ENCODE measurements at places on chromosomes 6 and 20. TPM values are rescaled to one million over a fixed set of nuclear protein-coding genes. Genes with fewer than 3 reads are reported as not detected.

The PXDC1 gene
- 5.3 TPM for total RNA-seq

The MOG gene
- not detected for total RNA-seq

The SMOC2 gene
- 5.9 TPM for total RNA-seq

DNA sequence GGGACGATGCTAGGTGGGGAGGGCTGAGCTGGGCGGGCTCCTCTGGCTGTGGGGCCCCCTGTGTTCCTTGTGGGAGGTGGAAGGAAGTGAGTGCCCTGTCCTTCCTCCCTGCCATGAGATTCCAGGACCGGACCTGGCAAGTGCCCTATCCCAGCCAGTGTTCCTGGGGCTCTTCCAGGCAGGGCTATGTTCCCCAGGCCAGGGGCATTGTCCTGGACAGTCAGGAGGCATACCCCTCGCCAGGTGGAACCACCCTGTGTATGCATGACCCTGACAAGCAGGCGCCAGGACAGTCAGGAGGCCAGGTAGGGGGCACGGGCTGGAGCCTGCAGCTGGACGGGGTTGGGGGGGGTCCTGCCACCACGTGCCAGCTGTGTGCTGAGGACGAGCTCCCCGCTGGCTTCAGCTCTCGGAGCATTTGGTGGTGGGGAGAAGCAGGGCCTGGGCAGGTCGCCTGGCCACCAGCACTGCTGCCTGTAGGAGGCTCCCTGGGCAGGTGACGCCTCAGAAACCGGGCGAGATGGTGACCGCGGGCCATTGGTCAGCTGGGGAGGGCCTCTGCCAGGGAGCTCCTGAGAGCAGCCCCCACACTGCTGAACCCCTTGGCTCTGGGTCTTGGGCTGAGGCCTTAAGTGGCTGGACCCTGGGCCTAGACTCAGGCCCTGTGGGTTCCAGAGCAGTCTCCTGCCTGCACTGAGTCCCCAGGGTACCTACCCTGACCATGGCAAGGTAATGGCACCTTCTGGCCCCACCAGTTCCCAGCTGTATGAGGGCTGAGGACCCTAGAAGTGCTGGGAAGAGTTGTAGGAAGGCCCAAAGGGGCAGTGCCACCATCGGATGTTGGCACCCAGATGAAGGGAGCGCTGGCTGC is 694 bp downstream of the SLC17A9 start:
- H3K4me3 ChIP-seq, result peak overlapping the region; percentile 14
- no peak for DNase-seq
- peaks cover 16% of the 10 kb centered on the region for H3K4me1 ChIP-seq
- H3K27me3 ChIP-seq, result no peaks in the 10 kb centered on the region
- H3K36me3 ChIP-seq, result peaks cover 9% of the 10 kb centered on the region

DNA sequence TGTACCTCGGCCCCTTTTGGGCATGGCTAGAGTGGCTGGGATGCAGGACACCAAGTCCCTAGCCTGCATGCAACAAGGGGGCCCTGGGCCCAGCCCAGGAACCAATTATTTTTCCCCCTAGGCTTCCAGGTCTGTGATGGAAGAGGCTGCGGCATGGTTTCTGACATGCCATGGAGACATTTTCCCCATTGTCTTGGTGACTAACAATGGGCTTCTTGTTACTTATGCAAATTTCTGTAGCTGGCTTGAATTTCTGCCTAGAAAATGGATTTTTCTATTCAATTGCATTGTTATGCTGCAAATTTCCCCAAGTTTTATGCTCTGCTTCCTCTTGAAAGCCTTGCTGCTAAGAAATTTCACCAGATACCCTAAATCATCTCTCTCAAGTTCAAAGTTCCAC is 1269.6 kb upstream of the CITED2 start:
- H3K27ac ChIP-seq, result no peak overlapping the region
- no peaks in the 10 kb centered on the region for H3K4me1 ChIP-seq
- peaks cover 4% of the 10 kb centered on the region for H3K36me3 ChIP-seq

DNA sequence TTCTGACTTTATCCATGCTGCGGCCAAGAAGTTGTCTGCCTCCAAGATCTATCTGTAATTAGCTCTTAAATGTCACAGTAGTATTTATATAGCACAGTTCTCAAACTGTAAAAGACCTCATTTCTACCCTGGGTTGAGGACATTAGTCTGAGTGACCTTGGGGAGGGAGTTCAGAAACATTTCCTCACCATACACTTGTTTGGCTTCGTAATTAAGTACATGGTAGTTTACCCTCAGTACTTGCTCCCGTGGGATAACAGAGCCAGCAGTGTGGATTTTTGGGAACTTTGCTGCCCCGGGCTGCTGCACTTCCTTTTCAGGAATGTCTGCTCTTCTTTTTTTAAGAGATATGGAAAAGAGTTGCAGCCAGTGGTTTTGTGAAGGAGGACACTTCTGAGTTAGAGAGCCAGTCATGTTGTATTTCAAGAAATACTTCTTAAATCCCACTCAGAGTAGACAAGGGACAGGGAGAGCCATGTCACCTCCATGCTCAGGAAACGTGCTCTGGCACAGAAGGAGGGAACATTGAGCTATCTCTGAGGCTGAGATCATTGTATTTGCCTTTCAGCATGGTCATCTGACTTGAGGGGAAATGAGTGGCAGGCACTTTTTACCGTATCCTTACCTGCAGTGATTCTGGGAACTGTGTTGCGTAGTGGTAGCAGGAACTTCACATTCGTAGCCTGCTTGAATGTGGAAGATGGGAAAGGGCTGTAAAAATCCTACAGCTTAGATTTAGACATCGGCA is 33.6 kb downstream of the RPRD1B start:
- peak overlapping the region; percentile 13 for H3K27ac ChIP-seq
- H3K4me1 ChIP-seq, result no peaks in the 10 kb centered on the region
- H3K4me3 ChIP-seq, result no peak overlapping the region
- peaks cover 41% of the 10 kb centered on the region for H3K36me3 ChIP-seq
- DNase-seq, result no peak

DNA sequence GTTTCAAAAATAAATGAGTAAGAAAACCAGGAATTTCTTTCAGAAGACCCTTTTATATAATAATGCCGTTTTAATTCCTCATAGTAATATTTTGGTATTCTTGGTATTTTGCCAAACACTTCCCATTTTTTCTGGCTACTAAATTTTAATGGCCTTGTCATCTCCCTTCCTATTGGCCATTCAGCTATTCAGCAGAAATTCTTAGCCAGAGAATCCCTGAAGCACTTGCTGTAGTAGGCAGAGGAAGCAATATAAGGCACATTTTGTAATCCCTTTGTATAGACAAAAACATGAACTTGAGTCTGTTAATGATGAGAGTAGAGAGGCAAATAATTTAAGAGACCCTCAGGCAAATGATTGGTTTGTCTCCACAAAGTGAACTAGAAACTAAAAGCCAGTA is 118.4 kb upstream of the LAMP5 start:
- H3K4me1 ChIP-seq, result peaks cover 6% of the 10 kb centered on the region
- H3K4me3 ChIP-seq, result no peak overlapping the region
- H3K27ac ChIP-seq, result no peak overlapping the region

- H3K36me3 ChIP-seq, result no peaks in the 10 kb centered on the region
- no peaks in the 10 kb centered on the region for H3K27me3 ChIP-seq
- no peaks in the 10 kb centered on the region for H3K4me1 ChIP-seq
- H3K4me3 ChIP-seq, result no peak overlapping the region
- no peak overlapping the region for H3K27ac ChIP-seq
Observed at GRCh38 chr6:116387374-116387773, 16.6 kb downstream of the DSE start.

- no peak for DNase-seq
- no peak overlapping the region for H3K4me3 ChIP-seq
- H3K27me3 ChIP-seq, result peaks cover 30% of the 10 kb centered on the region
- H3K36me3 ChIP-seq, result no peaks in the 10 kb centered on the region
Observed at GRCh38 chr20:57584768-57585461, 24.0 kb downstream of the PCK1 start.

Data from progenitor cell of endocrine pancreas (in vitro differentiated cells).